NCI-H1048 (cell line): ENCODE measurements at places on chromosomes 6 and 20.

GRCh38 chr6:10383331-10384090 lies 31.4 kb downstream of the TFAP2A start:
- DNase-seq, result peak; percentile 72

GRCh38 chr6:16872543-16873235 lies 111.4 kb upstream of the ATXN1 start:
- DNase-seq, result no peak

DNA sequence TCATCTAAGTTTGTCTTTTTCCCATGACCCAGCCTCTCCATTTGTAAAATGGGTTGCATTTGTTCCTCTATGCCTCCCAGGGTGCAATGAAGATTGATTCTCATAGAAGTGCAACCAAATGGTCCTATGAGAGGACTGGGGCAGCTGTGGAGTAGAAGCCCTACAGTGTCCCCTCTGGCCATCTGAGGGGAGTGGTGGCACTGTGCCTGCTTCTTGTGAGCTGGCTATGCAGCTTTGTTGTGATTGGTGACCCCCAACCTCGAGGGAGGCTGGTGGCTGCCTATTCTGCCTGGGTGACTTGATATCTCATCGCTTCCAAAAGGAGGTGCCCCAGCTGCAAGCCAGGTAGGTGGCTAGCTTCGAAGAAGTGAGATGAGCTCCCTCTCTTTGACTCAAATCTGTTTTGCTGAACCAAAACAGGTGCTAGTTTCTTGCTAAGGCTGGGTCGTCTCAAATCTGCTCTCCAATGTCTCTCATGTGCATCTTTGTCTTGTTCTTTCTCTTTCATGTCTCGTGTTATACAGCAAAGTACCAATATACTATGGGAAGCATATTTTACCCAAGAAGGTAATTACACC lies 33.9 kb downstream of the TXLNB start:
- DNase-seq, result no peak

- DNase-seq, result no peak
Measured at GRCh38 chr20:59576216-59576953, 28.0 kb upstream of the PHACTR3 start.

DNA sequence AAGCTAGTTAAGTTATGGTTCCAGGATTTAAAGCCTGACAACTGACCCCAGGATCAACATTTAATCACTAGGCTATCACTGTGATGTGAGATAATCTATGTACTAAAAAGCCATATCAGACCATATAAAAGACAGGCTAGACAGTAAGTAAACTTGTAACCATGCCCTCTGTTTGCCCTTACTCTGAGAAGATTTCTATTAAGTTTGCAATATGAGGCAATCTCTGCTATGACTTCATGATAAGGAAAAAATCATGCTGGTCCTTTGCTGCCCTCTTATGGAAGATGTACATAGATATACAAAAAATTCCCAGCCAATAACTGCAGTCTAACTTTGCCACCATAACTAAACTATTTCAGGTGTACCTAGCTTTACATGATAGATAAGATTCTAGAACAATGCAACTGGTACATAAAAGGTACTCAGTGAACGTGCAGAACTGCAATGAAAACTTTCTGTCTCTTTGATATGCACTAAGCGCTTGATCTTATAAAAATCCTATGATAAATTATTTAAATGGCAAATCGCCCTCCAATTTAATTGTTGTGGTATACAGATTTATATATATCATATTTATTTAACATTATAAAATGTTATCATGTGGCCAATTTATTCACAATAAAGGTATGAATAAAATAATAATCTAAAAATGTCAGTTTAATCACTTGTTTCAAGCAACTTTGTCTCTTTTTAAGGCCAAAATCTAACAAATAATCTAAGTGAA lies 70.5 kb downstream of the FAM217A start:
- no peak for DNase-seq

- no peak for DNase-seq
Measured at GRCh38 chr20:54113566-54113965, 43.2 kb upstream of the BCAS1 start.

DNA sequence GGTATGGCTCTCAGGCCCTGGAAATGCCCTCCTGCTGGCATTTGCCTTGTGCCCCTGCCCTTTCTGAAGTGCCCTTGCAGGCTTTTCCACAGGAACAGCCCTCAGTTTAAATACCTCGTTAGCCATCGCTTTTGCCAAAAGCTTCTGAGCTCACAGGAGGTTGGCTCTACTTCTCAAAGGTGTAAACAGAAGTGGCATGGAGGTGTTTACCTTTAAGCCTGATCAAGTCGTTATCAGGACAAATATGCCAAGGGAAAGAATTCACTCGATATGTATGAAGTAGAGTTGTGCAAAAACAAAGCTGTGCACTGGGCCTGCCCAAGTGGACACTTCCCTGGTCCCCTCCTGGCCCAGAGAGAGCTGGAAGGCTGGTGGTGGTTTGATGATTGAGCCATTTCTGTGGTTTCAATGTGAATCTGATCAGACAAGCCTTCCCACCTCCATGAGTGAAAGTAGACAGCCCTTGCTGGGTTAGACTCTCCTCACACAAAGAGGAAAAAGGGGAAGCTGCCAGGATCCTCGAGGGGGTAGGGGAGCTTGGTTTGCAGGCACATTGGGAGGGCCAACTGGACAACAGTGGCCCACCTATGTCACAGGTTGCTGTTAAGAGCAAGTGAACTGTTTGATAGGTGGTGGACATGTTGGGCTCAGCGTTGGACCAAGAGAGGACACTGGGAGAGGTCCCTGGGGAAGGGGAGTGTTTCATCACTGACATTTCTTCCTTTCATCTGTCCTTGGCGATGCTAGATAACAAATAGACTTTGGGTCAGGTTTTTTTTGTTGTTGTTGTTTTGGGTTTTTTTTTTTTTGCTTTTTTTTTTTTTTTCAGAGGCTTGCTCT lies 98.7 kb downstream of the ZDHHC14 start:
- no peak for DNase-seq

DNA sequence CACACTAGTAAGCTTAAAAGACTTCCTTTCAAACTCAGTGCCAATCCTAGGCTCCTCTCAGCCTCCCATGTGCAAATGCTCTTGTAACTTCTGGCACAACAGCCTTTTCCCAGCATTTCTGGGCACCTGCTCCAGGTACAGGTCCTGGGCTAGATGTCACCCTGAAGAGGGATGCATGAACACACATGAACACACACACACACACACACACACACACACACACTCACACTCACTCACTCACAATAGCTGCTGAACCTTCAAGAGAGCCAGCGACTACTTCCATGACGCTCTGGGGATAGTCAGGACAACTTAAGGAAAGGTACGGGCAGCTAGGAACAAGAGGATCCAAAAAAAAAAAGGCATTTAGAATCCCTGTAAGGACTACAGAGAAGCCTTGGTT lies 122.8 kb downstream of the INSM1 start:
- no peak for DNase-seq

GRCh38 chr6:82711105-82711827 lies 347.6 kb downstream of the TPBG start:
- no peak for DNase-seq
